ELF-1 (cell line): ENCODE measurements at places on chromosomes 12 and 14.
A peak's percentile ranks its signal among the peaks of the same experiment; 100 is the strongest.

DNA sequence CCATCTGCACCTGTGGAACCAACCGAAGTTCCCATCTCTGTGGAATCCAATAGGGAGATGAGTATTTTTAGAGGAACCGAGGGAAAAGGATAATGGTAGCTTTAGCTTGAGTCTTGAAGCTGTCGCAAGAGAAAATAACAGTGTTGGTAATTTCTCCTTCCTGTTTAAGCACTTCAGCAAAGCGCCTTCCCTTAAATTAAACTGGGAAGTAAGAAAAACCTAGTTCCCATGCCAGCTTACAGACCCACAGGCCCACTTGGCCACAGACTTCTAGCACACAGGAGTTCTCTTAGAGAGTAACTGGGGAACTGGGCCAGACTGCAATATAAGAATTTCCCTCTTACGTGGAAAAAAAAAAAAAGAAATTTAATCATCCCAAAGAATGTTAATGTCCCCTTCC, 223.8 kb downstream of the EFCAB11 start:
- no peak for DNase-seq

DNA sequence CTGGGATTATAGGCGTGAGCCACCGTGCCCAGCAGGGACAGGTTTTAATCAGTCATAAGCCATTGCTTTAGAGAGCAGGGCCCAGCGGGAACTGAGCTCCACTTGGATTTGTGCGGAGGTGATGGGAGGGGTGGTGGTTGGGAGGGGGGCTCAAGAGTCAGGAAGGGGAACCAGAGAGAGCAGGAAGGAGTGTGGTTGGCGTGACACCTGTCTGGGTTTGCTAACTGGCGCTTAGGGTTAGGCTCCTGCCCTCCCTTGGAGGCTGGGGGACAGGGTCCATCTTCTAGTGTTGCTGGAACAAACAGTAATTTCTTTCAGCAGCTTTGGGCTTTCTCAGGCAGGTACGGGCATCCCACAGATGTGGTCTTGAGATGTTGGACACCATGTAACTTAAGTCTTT, 7.5 kb upstream of the ALDH2 start:
- DNase-seq: no peak

DNA sequence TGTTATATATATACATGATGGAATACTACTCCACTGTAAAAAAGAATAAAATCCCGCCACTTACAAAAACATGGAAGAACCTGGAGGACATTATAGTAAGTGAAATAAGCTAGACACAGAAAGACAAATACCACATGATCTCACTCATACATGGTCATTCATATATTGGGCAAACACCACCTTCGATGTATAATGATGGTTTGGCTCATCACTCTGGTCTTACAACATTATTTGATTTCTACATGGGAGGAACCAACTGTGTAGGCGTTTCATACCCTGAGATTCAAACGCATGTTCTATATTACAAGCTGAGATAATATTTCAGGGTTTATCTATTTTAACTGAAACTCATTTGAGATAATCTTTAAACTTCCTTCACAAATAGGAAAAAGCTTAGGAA, 48.3 kb downstream of the ABCD2 start:
- DNase-seq: no peak

DNA sequence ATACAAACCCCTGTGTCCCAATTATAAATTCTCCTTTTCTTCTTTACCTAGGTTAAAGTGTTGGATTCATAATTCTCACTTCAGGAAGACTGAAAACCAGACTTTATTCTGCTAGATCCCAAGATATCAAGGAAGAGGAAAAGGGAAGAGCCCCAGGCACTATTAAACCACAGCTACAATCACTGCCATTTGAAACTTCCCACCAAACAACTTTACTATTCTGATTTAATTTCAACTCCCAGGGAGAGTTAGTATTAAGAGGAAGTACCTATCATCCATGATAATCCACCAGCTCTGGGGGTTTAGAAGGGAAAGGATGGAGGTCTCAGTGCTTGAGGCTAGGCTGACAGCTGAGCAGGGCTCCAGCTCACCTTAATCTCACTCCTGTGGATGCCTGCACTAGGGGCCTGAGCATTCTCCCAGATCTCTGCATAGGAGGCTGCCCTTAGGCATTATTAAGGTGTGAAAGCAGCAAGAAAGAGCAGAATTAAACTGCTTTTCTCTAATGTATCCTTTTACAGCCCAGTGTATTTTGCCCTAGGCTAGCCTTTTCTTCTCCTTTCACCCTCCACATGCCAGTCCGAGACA, 52.9 kb downstream of the MYF5 start:
- peak; percentile 67 for DNase-seq

DNA sequence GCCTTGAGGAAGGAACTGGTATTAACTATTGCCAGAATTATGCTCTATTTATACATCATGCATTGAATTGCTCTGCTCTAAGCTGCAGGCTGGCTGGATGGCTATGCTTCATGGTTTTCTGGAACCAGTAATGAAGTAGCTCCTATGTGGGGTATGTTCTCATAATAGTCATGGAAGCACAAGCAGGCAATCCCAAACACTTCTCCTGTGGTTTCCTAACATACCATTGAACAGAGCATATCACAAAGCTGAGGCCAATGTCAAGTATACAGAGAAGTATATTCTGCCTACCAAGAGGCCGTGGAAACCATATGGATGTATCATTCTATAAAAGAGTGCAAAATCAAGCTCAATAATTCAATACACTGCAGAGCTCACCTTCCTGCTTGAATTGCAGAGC, 1752.4 kb upstream of the FLRT2 start:
- no peak for DNase-seq

GRCh38 chr12:7017870-7018349, 366 bp downstream of the LPCAT3 start:
- no peak for DNase-seq
